HCT116 (cell line): ENCODE measurements at places on chromosomes 2 and 18. TPM values are rescaled to one million over a fixed set of nuclear protein-coding genes. Genes with fewer than 3 reads are reported as not detected.

The CFAP65 gene
- total RNA-seq, result 0.52 TPM

- no peak for DNase-seq
Measured at GRCh38 chr2:21228041-21228895, 104.5 kb downstream of the TDRD15 start.

The LRRC30 gene
- total RNA-seq, result not detected

GRCh38 chr2:120885749-120886148, 150.1 kb downstream of the GLI2 start:
- no peak for DNase-seq

DNA sequence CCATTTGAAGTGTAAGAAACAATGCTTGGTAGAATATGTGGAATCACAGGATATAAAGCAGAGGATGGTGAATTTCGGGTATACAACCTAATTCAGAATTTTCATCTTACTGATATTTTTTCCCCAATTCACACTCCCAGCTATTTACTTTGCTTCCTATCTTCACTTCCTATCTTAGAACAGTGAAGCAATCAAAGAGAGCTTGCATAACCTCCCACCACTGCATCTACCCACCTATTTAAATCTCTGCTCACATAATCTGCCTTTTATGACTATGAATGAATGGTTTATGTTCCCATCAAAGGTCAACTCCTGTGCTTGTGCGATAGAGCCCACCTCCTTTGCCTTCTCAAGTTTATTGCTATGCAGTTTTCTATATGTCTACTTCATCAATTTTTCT, 3.3 kb downstream of the RMDN2 start:
- no peak for DNase-seq

DNA sequence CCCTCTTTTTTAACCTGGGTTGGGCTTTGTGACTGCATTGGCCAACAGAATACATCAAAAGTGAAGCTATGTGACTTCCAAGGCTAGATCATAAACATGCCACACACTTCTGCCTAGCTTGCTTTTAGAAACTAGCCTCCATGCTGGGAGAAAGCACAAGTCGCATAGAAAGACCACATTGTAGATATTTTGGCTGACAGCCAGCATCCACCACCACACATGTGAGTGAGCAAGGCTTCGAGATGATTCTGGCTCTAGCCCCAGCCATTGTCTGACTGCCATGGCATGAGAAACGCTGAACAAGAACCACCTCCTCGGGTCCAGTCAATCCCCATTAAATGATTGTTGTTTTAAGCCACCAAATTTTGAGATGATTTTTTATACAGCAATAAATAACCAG, 66.8 kb upstream of the STPG4 start:
- DNase-seq, result no peak

DNA sequence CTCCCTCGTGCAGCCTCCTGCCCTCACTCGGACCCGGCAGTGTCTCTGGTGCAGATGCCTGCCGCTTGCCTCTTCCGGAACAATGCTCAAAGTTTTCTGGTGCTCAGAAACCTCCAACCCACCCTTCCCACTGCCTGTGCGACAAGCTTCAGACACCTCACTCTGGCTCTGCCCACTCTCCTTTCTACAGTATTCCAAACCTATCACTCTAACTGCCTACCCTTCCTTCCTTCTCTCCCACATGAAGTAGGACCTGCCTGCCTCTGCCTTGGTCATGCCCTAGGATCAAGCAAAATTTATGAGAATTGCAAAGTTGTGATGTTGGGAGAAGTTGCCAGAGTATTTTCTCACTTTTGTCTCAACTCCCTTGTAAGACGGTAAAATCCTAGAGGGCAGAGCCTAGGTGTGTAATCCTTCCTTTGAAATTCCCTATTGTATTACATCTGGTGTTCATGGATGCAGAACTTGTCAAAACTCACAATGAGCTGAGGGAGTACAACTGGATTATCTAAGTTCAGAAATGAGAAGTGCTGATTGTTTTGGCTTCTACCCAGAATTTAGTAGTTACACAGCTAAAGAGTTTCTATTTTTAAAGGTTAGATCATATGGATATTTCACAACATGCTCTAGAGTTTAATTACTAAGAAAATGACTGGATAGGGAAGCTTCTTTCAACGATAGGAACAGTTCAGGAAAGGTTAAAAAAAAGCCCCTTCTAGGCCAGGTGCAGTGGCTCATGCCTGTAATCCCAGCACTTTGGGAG, 7.2 kb downstream of the NPC1 start:
- no peak for DNase-seq

The TMEM198 gene
- 2.1 TPM for total RNA-seq

DNA sequence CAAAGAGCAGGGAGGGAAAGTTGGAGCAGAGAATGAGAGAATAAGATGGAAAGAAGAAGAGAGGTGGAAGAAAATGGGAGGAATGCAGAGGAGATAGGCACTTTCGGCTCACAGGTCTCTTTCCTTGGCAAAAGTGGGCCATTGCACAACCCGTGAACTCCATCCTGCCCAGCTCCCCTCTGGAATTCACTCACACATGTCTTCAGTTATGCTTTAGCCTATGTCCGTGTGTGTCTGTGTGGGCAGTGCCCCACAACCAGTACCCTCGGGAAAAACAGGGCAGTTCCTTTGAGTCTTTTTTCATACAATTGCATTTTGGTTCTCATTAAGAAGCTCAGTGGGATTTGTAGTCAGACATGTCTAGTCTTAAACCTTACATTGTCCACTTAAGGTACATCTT, 34.5 kb downstream of the DTNA start:
- no peak for DNase-seq

GRCh38 chr2:122167515-122167914, 412.1 kb downstream of the TSN start:
- no peak for DNase-seq

GRCh38 chr2:105812180-105813044, 67.7 kb downstream of the NCK2 start:
- DNase-seq, result no peak

GRCh38 chr2:32456808-32457207, 100.0 kb downstream of the BIRC6 start:
- no peak for DNase-seq

GRCh38 chr2:74551942-74552913, 1.5 kb downstream of the LOXL3 start:
- DNase-seq, result no peak

DNA sequence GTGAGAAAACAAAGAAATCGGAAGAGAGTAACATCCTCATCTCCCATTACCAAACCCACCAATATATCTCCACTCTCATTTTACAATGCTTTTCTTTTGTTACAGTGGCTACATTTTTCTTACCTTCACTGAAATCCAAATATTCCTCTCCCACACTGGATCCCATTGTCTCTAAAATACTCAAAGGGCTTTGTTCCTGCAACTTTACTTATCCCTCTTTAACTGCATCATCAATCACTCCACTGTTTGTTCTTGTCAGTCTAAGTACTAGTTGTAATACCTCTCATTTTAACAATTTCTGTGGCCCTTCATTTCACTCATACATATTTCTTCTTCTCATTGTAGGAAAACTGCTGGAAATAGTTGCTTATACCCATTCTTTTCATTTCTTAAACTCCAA, 464.2 kb upstream of the PIK3C3 start:
- no peak for DNase-seq

DNA sequence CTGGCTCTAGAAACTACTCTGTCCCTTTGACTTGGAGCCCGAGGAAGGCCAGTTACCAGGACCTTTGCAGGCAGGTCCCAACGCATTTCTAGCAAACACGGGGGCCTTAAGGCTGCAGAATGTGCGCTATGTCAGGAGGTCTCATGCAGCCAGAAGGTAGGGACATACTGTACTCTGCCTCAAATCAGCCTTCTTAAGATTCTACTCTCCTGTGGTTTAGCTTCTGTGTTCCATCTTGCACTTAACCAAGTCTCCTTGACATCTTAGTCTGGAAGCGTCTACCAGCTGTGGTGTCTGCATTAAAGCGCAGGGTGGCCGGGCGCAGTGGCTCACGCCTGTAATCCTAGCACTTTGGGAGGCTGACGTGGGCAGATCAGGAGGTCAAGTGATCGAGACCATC, 65.5 kb downstream of the STEAP3 start:
- DNase-seq, result no peak

The SCN7A gene
- total RNA-seq, result 0.07 TPM

The SERPINB3 gene
- not detected for total RNA-seq

The UGT1A3 gene
- not detected for total RNA-seq

DNA sequence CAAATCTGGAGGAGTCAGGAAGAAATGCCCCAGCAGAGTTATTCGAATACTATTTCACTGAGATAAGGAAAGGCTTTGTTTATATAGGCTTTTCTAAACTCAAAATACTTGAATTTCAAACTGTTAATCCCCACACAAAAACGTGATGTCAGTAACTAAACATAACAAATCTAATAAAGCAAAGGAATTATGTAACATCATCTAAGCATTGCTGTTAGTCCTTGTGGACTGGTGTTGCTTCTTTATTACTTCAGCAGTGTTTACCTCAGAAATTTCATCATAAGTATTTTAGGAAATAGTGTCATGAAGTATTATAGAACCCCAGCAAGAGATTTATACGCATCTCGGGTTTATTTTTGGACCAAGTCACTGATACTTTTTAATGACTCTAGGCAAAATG, 19.7 kb upstream of the SANBR start:
- DNase-seq, result no peak
